ENCODE measurements at places on chromosomes 1 and 21.
A peak's percentile ranks its signal among the peaks of the same experiment; 100 is the strongest.

DNA sequence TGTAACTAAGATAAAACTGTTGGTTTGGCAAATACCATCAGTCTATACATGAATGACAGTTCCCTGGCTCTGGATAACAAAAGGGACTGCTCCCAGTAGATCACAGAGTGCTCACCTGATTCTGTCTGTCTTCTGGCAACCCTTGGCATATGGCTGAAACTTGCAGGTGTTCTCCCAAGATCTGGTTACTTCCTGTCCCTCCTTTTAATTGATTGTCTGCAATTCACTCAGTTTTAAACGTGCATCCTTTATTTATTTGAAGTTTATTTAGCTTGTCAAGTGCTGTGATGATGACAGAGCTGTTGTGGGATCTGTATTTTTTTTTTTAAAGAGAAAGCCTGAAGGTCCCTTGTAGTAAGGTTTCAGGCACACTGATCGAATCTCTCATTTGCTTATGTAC, 3.4 kb downstream of the KCNA3 start:
- DNase-seq, result no peak

GRCh38 chr1:201636510-201636971, 97.6 kb downstream of the NAV1 start:
- DNase-seq, result no peak

DNA sequence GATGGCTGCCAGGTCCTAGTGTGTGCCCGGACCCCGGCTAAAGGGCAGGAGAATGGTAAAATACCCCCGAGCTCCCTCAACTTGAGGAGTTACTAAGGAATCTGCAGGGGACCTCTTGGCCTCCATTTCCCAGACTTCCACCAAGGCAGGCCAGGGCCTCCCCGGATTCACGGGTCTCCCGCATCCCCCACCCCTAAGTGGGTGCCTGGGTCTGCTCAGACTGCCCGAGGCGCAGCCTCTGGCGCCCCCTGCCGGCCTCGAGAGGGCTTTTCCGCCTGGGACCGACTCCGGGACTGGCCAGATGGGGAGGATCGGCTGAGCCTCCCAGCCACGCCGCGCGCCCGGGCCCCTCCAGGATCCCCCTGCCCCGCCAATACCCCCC, 1.7 kb downstream of the PLEKHG5 start:
- DNase-seq, result peak; percentile 34

DNA sequence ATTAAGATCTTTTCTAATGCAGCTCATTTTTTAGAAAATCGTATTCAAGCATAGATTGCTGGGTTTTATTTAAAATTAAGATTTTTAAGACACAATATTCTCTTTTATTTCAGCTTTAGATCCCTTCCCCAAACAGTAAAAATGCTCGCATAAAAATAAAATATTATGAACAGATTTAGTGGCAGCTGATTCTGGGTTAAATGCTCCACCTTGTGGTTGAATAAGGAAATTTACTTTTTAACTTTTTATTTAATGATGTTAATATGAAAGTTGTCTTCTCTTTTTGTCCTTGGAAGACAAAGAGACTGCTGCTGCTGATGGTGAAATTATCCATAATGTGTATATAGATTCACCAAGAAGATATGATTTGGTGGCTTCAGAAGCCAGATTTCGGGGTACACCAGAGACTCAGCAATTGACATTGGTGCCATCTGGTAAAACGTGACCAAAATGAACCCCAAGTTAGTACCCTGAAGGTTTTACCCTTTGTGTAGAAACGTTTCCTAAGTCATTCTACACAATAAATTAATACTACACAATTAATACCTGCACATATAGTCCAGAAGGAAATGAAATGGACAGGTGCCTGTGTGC, 128.0 kb downstream of the ADAMTS1 start:
- no peak for DNase-seq

GRCh38 chr1:162728573-162728972, 61.9 kb upstream of the HSD17B7 start:
- no peak for DNase-seq

GRCh38 chr21:28944296-28944695, 48.4 kb downstream of the LTN1 start:
- DNase-seq, result no peak

DNA sequence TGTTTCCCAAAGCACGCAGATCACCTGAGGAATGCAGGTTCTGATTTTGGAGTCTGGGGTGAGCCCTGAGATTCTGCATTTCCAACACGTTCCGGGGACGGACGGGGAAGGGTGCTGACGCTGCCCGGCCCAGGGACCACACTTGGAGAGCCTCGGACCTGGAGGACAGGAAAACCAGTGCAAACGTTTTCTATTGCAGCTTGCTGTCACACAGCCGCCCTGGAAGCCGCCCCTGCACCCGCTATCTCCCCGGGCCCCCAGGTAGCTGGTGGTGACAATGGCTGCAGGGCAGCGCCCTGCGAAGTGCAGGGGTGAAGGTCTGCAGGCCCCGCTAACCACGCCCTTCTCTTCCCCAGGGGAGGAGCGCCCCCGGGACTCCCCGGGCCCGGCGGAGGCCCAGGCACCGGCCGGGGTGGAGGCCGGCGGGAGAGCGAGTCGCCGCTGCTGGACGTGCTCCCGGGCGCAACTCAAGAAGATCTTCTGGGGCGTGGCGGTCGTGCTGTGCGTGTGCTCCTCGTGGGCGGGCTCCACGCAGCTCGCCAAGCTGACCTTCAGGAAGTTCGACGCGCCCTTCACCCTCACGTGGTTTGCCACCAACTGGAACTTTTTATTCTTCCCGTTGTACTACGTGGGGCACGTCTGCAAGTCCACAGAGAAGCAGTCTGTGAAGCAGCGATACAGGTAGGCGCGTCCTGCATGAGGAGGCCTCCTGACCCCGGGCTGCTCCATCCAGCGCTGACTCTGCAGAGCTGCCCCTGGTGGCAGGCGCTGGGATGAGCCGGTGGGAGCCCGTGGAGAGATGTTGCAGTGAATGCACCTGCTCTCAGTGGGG, 142.0 kb upstream of the COA6 start:
- no peak for DNase-seq

- no peak for DNase-seq
Measured at GRCh38 chr1:62286786-62287224, 32.4 kb downstream of the KANK4 start.

DNA sequence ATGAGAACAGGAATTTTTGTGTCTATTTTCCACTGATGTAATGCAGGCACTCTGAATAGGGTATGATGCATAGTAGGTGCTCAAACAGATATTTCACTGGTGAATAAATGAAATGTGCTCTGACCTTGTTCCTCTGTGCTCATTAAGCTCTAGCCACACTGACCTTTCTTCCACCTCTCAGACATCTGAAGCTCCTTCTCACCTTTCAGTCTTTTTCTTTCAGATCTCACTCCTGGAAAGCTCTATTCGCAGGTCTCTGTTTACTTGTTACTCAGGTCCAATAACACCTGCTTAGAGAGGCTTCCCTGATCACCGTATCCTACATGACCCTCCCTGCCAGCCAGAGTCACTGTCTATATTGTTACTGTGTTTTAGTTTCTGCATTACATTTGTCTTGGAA, 59.2 kb upstream of the IVNS1ABP start:
- DNase-seq, result no peak

DNA sequence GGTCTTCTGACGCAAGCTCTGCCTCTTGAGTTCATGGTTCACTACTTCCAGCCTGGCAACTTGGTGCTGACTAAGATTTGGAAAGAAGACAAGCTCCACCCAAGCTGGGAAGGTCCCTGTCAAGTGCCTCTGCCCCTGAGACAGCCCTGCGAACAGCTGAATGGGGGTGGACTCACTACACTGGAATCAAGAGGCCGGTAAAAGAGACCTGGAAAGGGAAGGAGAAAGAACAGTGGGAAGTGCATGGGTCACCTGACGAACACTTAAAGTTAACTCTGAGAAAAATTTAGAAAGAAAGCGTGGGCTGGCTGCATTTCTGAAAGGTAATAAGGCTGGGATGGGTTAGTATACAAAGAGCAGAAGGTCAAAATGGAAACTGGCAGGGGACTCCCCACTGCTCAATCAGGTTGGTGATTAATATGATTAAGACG, 26.1 kb upstream of the ZNF496 start:
- DNase-seq, result no peak

GRCh38 chr1:14997646-14998276, 155.8 kb upstream of the TMEM51 start:
- DNase-seq, result no peak

GRCh38 chr1:9590945-9591668, 2.4 kb downstream of the TMEM201 start:
- no peak for DNase-seq

- peak; percentile 4 for DNase-seq
Measured at GRCh38 chr1:24926563-24927249, 3.4 kb downstream of the RUNX3 start.

GRCh38 chr1:90650401-90650800, 66.7 kb downstream of the BARHL2 start:
- no peak for DNase-seq

DNA sequence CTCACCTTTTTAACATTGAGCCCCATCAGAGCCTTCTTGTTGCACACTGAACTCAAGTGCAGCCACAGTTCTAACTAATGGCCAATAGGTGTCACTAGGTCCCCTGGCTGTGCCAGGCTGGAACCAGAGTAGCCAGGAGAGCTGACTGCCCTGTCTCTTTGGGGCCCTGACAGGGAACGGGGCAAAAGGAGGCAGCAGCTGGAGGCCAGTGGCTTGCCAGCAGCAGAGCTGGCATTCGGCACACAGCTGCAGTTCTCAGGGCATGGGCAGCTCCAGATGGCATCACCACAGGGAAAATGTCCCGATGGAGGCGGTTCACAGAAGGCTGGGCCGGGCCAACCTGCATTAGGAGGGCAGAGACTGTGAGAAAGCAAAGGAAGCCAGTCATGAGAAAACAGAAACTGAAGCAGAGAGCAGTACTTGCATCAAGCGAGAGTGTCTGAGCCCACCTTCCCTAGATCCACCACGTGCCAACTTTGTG, 188.6 kb downstream of the FCRL5 start:
- DNase-seq, result no peak

GRCh38 chr1:117567976-117568375, 37.9 kb upstream of the TENT5C start:
- no peak for DNase-seq

- DNase-seq, result no peak
Measured at GRCh38 chr1:169538998-169539871, 47.0 kb downstream of the F5 start.

- DNase-seq, result no peak
Measured at GRCh38 chr1:151482017-151482416, 22.7 kb upstream of the POGZ start.

DNA sequence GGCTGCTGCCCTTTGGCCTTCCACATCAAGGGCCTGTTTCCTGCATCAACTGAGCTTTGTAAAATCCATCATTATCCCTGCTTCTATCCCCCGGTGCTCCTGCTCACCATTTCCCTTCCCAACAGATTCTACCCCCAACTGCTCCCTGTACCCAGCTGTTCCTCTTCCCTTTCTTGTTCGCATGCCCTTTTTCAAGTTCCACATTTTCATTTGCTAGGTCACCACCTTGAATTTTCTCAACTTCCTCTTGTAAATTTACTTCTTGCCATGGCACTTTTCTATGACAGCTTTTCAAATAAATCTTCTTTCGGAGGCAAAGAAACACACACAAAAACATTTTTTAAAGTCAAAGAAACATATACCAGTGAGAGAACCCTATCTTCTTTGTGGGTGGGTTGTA, 330.5 kb upstream of the ADGRL2 start:
- DNase-seq, result peak; percentile 40

GRCh38 chr1:234735476-234735875, 125.5 kb upstream of the IRF2BP2 start:
- DNase-seq, result no peak

DNA sequence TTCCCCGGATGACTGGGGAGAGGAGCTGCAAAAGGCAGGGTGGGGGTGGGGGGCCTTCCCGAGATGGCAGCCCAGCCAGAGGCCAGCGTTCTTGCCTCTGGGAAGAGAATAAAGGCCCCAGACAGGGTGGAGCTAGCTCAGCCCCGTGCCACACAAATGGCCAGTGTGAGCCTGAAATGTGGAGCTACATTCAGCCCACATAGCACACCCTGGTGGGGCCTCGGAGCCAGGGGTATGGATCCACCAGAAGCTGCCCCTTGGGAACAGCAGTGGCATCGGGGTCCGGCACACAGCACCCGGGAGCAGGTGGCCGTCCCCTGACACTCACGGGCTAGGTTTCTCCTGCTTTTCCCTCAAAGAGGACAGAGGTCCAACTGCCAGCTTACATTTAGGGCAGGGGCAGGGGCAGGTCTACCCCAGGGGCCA, 93.9 kb downstream of the PDE9A start:
- no peak for DNase-seq

GRCh38 chr1:10626791-10627410, 152.2 kb downstream of the PEX14 start:
- DNase-seq, result no peak

DNA sequence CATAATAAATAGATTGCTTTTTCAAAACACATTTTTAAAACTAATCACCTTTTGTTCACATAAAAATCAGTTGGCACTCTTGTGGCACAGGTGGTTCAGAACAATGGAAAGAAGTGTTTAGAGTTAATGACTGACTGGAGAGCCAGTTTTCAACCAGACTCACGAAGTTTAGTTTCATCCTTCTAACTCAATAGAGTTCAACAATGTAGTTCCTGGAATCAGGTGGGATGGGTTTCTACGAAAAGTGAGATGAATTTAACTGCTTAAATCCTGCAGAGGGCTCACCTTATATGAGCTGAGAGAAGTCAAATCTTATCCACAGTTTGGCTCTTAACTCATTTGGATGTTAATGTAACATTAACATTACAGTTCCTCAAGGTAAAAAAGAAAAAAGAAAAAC, 116.5 kb downstream of the SMYD2 start:
- no peak for DNase-seq

GRCh38 chr1:163069142-163069541, at the start of gene RGS4:
Gene RGS4 (plus strand): TSS chr1:163069361. CDS start chr1:163069485, 124 bp downstream.
- no peak for DNase-seq

GRCh38 chr1:177256153-177257075, 85.7 kb downstream of the BRINP2 start:
- DNase-seq, result no peak

GRCh38 chr1:86151427-86151826, 5.1 kb downstream of the COL24A1 start:
- no peak for DNase-seq

DNA sequence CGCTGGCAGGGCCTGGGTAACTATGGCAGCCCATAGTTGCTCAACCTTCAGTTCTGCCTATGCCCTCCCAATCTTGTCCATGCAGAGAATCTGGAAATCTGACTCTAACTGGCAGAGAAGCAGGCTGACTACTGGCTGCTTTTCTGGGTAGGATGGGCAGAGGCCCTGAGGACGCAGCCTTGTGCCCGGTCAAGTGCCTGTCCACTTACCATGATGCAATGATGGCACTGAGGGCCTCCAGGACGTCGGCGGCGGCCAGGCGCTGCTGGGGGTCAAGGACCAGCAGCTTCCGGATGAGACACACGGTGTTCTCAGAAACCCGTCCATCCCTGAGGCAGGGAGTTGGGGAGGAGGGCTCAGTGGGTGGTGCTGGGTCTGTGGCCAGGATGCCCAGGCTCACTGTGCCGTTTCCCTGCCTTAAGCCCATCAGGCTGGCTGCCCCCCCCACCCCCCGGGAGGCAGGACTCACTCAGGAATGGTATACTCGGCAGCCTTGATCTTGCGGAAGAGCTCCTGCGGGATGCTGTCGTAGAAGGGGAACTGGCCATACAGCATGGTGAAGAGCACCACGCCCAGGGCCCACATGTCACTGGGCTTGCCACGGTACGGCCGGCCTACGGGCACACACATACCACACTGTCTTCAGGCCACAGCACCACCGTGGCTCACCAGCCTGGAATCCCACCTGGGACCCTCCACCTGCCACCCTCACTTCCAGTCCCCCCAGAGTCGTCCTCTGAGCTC, 20.4 kb upstream of the EVA1B start:
- DNase-seq, result no peak
